Stimulated activated naive CD4-positive, alpha-beta T cell treated with Interleukin-2 at 50 U/mL for 16 hours (primary cell): ENCODE measurements at places on chromosomes 13 and 19.

DNA sequence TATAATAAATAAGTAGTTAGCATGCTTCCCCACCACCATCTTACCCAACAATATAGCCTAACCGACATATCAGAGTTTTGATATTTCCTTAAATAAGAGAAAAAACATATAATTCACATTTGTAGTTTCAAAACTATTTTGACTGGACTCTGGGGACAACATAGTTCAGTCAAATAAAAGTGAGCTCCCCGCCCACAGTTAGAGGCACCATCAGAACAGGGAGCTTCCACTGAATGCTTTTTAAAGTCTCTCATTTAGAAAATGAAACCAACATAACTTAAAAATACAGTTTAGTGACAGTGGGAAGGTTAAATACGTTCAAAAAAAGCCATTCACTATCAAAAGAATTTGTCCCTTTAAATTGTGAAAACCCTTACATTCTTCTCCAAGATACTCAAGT is 92.8 kb downstream of the EPSTI1 start:
- DNase-seq, result no peak

DNA sequence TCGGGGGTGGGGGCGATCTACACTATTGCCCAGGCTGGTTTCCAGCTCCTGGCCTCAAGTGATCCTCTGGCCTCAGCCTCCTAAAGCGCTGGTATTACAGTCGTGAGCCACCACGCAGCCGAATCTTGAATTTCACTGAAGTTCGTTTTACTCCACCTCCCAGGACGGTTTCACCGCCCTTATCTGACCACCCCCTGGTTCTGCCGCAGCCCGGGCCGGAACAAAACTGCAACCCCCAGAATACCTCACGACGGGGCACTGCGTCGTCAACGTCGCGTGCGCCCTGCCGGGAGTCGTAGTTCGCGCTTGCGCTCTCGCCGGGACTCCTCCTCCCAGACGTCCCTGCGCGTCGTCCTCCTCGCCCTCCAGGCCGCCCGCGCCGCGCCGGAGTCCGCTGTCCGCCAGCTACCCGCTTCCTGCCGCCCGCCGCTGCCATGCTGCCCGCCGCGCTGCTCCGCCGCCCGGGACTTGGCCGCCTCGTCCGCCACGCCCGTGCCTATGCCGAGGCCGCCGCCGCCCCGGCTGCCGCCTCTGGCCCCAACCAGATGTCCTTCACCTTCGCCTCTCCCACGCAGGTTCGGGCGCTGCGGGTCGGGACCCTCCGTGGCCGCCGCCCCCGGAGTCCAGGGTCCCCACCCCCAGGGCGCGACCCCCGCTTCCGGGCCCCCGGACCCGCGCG is at the start of gene ATP5F1D:
TSS of gene ATP5F1D (plus strand) at position 335 of the 679 bp plus-strand sequence. CDS start at position 435, 100 bp downstream.
- DNase-seq, result peak; percentile 88

DNA sequence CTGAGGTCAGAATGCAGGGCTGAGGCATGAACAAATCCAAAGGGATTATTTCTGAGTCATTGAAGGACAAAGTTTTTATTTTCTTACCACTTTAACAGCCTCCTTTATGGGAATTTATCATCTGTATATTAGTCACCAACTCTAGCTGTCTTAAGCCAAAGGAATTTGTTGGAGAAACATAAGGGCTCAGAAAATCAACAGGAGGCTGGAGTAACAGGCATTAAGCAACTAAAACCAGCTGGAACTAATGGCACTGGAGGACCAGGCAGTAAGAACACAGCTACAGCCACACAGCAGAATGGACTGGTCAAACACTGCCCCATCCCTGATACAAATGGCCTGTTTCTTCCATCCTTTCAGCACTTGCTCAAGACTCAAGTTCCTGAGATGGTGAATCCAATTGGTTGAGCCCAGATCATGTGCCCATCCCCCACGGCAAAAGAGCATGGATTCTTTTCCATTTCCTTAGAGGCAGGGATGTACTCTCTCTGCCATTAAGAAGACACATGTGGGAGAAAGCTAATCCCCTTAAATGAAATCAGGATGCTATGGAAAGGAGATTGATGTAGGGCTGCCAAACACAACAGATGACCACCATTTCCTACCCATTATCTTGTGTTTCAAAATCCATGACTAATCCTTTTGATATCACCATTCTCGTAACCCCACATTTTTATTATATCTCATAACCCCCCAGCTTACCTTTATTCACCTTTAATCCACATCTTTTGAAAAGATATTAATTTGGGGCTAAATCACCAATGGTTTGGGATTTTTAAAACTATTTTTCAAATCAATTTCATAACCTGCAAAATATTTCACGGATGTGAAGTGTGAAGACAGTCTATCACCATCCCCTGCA is 157.0 kb upstream of the FNDC3A start:
- DNase-seq, result no peak

DNA sequence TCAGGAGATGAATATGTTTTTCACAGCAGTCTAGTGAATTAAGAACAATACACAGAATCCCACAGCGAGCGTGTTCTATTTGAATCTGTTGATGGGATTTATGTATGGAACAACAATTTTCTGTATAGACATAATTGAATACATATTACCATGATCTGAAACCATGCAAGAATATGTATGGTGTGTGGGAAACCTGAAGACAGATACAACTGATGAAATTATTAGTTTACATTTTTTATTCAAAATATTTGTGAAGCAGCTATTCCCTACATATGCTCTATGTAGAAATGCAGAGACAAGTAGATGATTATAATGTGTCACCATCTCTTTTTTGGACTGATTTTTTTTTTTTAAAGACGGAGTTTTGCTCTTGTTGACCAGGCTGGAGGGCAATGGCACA is 91.8 kb downstream of the DNAJC15 start:
- no peak for DNase-seq

- no peak for DNase-seq
Measured at GRCh38 chr19:5706876-5707573, 12.9 kb downstream of the LONP1 start.

GRCh38 chr19:2391118-2391725 is 31.2 kb downstream of the TMPRSS9 start:
- DNase-seq, result peak; percentile 24
